ENCODE measurements at places on chromosomes 1 and 21. TPM values are rescaled to one million over a fixed set of nuclear protein-coding genes. Genes with fewer than 3 reads are reported as not detected.

DNA sequence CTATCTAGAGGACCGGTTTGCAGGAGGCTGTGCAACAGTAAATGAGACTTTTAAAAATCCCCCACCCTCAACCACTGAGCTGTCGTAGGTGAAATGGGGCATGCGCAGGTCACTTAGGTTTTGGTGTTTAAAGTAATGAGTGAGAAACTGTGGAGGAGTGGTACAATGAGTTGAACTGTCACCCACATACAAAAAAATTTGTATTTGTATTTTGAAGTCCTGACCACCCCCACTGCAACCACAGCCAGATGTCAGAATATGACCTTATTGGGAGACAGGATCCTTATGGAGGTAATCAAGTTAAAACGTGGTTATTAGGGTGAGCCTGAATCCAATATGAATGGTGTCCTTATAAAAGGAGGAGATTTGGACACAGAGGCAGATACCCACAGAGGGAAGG, 1.6 kb upstream of the IRF6 start:
- H3K4me1 ChIP-seq: no peaks in the 10 kb centered on the region
- DNase-seq: no peak
- H3K27ac ChIP-seq: no peak overlapping the region
- H3K4me3 ChIP-seq: no peak overlapping the region
- H3K36me3 ChIP-seq: no peaks in the 10 kb centered on the region

The PADI2 gene
- 1.8 TPM for total RNA-seq

The TAF13 gene
- total RNA-seq: 71.2 TPM

DNA sequence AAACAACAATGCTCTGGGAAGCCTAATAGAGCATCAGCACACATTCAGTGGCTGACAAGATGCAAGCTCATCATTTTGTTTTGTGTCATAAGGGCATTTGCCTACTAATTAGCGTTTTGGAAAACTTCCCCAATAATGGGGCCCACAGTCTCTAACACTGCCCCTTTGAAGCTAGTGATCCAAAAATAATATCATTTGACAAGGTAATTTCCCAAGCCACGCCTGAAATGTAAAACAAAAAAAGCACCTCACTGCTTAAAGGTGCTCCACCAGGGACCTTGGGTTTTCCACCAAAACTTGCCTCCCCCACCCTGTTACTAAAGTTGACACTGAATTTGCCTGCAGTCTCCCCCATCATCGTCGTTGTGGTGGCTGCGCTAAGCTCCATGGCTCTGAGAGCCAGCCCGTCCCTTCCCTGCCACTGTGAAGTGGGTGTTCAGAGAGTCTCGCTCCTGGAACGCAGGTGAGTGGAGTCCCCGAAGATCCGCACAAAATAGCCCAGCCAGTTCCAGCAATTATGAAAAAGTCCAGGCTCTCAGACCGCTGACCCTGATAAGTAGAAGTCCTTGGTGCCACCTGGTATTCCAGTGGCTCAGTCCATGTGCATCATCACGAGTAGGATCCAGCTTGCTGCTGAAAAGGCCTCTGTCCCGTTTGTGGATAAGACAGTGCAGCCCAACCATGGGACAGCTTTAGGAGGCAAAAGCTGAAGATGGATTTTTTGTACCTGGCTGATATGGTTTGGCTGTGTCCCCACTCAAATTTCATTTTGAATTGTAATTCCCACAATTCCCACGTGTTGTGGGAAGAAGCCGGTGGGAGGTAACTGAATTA, 52.2 kb downstream of the RAB3GAP2 start:
- H3K27ac ChIP-seq: no peak overlapping the region
- H3K27me3 ChIP-seq: no peaks in the 10 kb centered on the region
- no peak for DNase-seq
- H3K36me3 ChIP-seq: no peaks in the 10 kb centered on the region

The KCNE2 gene
- 2.4 TPM for total RNA-seq

The BARHL2 gene
- not detected for total RNA-seq

- H3K4me1 ChIP-seq: no peaks in the 10 kb centered on the region
- no peak overlapping the region for H3K27ac ChIP-seq
These were observed 157.3 kb downstream of the ZNF281 start for GRCh38 chr1:200252531-200252930.

The GJA4 gene
- total RNA-seq: 45.4 TPM

- H3K4me1 ChIP-seq: no peaks in the 10 kb centered on the region
- H3K27me3 ChIP-seq: no peaks in the 10 kb centered on the region
- DNase-seq: peak; percentile 87
These were observed 31.4 kb upstream of the WASF2 start for GRCh38 chr1:27521336-27521831.

- H3K36me3 ChIP-seq: no peaks in the 10 kb centered on the region
- H3K27ac ChIP-seq: no peak overlapping the region
- DNase-seq: no peak
- no peak overlapping the region for H3K4me3 ChIP-seq
- H3K4me1 ChIP-seq: no peaks in the 10 kb centered on the region
- H3K27me3 ChIP-seq: no peaks in the 10 kb centered on the region
These were observed 272.3 kb upstream of the C1orf105 start for GRCh38 chr1:172148213-172148612.

DNA sequence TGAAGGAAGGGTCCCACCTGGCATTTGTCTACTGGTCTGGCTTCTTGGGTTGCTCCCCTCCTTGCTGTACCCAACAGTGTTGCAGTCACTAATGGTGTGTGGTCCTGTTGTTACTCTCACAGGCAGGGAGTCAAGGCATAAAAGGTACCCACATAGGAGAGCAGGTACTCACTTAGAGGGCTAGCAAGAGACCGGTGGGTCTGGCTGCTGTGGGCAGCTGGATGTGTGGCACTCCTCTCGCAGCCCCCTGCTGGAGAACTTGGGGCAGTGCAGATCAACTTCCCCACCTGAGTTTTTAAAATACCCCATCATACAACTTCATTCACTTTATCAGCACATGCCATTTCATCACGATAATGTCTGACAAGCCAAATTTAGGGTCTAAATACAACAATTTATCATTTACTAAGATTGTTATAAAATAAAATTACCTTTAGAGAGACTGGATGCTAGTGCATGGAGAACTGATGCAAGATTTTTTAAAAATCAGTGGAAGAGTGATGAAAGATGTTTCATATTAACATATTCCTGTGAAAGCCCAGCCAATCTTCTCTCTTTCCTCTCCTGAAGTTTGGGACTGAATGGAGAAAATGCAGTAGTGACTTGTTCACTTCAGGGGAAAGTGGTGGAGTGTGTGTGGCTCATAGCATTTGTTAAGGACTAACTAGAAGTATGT, 42.8 kb downstream of the ACP6 start:
- peaks cover 4% of the 10 kb centered on the region for H3K36me3 ChIP-seq
- DNase-seq: peak; percentile 81

The TMPRSS2 gene
- not detected for total RNA-seq
